ENCODE measurements at places on chromosomes 1 and 21.

GRCh38 chr1:155650231-155650757 is 38.3 kb downstream of the YY1AP1 start:
- no peak for DNase-seq

- no peak for DNase-seq
Observed at GRCh38 chr1:217494767-217495166, 136.1 kb downstream of the GPATCH2 start.

DNA sequence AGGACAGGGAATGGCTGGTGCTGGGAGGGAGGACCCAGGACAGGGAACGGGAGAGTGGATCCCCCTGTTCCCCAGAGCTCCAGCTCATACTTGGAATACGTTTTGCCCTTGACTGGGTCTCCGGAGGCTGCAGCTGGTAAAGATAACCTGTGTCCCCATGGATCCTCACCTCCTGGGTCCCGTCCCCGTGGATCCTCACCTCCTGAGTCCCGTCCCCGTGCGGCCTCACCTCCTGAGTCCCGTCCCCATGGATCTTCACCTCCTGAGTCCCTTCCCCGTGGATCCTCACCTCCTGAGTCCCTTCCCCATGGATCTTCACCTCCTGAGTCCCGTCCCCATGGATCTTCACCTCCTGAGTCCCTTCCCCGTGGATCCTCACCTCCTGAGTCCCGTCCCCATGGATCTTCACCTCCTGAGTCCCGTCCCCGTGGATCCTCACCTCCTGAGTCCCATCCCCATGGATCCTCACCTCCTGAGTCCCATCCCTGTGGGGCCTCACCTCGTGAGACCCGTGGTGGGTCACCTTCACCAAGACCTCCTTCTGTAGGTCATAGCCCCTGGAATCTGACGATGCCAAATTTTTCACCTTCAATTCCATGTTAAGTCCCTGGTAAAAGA is 61.4 kb downstream of the SCCPDH start:
- no peak for DNase-seq

GRCh38 chr21:42149656-42150473 is 69.1 kb upstream of the ABCG1 start:
- DNase-seq: no peak

- no peak for DNase-seq
Observed at GRCh38 chr1:175839779-175840669, 96.6 kb upstream of the TNR start.

- DNase-seq: no peak
Observed at GRCh38 chr1:52111492-52111891, 30.4 kb upstream of the ZFYVE9 start.

DNA sequence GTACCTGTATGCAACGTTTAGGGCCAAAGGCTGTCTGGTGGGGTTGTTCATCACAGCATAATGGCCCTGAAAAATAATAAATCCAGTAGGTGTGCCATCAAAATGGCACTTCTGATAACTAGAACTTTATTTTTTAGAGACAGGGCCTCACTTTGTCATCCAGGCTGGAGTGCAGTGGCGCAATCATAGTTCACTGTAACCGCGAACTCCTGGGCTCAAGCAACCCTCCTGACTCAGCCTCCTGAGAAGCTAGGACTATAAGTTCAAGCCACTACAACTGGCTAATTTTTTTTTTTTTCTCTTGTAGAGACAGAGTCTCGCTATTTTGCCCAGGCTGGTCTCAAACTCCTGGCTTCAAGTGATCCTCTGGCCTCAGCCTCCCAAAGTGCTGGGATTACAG is 4.7 kb downstream of the SNAPIN start:
- DNase-seq: peak; percentile 54

DNA sequence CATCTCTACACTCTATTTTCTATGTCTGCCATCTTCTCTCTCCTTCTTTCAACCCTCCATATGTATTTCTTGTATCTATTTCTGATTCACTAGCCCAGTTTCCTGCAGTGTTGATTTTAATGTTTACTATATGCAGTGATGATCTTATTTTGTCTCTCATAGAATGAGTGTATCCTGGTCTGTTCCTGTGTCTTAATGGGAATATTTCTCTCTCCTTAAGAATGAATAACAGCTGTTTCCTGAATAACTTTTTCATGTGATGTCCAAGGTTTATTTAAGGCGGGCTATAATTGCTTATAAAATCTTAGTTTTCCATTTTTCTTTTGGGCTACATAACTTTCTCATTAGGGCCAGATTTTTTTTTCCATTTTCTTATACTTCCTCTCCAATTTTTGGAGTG is 144.5 kb downstream of the C1orf21 start:
- peak; percentile 32 for DNase-seq

DNA sequence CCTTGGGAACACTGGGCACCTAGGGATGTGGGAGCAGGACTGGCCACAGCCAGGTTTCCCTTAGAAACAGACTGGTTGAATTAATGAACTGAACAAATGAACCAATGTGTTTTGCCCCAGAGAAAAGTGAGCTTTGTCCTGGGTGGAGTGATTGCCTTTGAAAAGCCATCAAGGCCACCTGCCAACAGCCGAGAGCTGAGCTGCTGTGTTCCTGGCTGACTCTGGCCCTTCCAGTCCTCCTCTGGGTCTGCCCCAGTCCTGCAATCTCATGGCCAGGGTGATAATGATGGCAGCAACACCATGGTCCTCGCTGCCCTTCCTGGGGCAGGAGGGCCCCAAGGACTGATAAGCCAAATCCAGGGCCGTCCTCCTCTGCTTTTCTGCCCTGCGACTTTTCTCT is 18.2 kb upstream of the GJA9 start:
- no peak for DNase-seq

GRCh38 chr1:206954459-206955342 is 8.4 kb upstream of the PIGR start:
- no peak for DNase-seq

- peak; percentile 5 for DNase-seq
Observed at GRCh38 chr1:216596281-216596862, 126.9 kb downstream of the ESRRG start.

GRCh38 chr1:180961622-180962021 is 48.9 kb downstream of the KIAA1614 start:
- DNase-seq: no peak

- DNase-seq: no peak
Observed at GRCh38 chr1:5351366-5351765, 640.9 kb downstream of the NPHP4 start.

GRCh38 chr1:1239614-1240347 is 6.7 kb downstream of the C1QTNF12 start:
- no peak for DNase-seq

DNA sequence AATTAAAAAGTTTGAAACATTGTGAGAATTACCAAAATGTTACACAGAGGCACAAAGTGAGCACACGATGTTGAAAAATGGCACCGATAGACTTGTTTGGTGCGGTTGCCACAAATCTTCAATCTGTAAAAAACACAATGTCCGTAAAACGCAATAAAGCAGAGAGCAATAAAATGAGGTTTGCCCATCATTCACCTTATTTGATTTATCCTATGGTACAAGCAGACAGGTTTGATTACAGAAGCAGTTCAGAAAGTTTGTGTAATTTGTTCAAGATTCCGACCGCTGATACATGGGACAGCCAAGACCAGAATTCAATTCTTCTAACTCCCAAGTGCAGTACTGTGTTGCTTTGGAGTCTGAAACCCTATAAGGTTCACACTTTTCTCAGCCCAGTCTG is 318.3 kb upstream of the PROX1 start:
- DNase-seq: no peak

DNA sequence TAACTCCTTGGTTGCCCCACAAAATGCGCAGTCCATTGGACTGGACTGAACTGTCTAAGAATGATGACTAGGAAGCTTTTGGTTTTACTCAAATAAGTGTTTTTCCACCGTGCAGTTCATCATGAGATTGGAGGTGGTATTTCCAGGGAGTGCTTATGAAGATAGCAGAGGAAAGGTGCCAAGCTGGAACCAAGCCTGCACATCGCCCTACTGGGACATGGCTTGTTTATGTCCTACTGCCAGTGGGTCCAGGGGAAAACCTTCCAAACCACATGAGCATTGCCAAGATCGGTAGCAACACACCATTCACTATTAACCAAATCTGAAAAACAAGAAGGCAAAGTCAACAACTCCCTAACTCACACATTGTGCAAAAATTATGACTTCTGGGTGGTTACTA is 54.7 kb upstream of the DSCAM start:
- DNase-seq: no peak

- DNase-seq: no peak
Observed at GRCh38 chr1:42733415-42734200, 6.4 kb downstream of the CLDN19 start.

- no peak for DNase-seq
Observed at GRCh38 chr1:226884966-226885820, 14.8 kb downstream of the PSEN2 start.

DNA sequence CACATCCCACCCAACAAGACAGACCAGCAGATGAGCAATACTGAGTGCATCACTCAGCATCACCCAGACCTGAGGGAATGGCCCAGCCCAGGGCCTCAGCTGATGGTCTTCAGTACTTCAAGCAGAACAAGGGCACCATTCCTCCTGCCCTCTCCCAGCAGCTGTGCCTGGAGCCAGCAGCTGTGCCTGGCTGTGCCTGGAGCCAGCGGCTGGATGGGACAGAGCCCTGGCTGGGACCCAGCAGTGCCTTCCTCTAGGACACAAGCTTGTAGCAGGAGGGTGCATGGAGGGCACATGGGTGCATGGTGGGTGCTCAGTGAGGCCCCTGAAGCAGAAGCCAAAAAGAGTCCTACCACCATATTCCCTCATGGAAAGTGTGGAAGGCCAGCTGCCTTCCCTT is 583.8 kb downstream of the NPHP4 start:
- DNase-seq: no peak

DNA sequence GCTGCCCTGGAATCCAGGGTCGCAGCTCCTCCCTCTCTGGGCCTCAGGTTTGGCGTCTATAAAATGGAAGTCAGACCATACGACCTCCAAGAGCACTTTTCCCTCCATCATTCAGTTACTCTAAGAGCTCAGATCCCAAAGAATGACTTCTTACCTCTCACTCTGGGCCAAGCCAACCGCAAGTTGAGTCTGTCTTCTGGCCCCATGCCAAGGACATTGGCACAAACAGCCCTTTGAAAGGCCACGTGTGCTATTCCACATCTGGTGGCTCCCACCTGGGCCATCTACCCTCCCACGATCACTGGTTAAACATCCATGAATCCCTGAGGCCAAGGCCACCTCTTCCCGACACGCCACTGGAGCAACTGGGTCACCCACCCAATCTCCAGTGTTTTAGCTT is 12.4 kb downstream of the SLC2A7 start:
- no peak for DNase-seq

- DNase-seq: no peak
Observed at GRCh38 chr1:58568271-58568860, 8.7 kb downstream of the TACSTD2 start.

DNA sequence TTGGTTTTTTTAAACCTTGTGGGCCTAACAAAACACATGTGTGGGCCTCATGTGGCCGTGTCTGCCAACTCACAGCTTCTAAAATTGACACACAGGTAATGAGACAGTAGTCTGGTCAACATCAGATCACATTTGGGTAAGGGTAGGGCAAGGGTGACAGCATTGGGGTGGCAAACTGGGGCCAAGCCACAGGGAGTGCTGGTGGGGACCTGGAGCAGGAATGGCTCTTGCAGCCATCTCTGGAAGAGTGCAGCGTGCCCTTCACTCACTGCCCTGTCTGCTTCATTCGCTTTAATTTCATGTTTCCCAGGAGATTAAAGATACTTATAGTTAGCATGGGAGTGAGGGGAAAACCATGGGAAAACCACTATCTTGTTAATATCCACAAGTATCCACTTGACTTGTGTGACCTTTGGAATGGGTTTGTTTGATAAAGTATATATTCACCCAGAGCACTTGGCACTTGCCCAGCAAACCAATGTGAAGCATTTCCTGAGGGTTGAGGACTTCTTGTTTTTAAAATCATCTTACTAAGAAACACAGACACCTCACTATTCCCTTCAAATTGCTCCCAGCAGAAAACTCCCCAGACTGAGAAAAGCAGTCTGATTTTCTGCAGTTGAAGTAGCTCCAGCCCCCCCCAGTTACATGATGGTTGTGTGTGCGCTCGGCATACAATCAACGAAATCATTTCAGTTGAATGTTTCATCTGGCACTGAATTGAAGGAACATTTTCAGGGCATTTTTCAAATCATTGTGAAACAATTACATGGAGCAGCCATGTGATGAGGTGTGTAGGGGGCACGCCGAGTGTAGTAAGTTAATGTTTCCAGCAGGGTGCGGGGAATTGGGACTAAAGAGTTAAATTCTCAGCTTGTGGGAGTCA is 175.7 kb downstream of the VPS13D start:
- DNase-seq: peak; percentile 74

DNA sequence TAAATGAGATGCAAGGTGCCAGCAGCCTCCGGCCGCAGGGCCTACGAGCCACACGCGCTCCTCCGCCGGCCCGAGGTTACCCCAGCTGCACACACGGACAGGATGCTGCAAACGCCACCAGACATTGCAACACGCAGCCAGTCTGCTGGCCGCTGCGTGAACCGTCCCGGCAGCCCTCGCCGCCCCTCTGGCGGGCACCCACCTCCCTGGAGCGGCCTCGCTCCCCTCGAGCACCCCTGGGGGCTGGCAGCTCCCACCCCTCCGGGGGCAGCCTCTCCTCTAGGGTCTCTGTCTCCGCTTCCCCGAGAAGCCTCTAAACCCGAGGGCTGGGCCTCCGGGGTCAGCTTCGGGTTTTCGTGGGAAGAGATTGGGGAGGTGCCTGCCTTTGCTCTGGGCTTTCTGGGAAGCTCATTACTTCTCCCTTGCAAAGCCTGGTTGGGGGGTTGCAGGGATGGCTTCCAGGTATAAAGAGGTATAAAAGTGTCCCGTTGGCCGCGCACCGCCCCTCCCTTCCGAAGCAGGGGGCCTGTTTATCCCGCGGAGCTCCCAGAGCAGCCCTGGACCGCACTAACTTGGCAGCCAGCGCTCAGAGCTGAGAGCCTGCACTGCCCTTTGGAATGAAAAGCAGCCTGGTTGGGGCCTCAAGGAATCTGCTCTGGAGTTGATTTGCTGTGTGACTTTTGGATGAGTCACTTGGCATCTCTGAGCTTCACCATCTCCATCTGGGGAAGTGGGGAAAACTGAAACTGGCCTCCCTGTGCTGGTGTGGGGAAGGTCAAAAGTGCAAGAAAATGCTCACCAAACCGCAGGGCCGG is 21.8 kb downstream of the DHRS3 start:
- peak; percentile 99 for DNase-seq

DNA sequence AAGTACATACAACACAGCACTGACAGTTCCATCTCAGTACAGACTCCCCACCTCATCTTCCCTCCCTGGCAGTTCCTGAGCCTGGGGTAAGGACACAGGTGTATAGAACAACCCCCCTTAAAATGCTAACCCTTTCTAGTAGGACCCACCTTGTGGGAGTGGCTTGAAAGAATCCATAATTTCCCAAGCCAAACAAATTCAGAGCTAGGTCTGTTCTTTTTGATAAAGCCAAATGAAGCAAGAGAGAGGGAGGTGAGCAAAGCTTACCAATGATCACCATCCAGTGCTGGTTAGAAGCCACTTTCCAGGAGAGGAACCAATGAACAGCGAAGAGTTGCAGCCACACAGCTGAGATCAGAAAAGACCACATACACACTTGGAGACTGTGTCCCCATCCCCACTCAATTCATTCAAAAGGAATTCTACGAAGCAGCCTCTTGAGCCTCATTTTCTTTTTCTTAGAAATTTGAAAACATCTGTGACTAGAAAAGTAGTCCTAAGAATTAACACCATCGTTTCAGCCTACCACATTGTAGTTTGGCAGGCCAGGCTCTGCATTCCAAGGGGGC is 9.2 kb downstream of the UBE2Q1 start:
- no peak for DNase-seq

- no peak for DNase-seq
Observed at GRCh38 chr1:182861994-182862393, 22.8 kb downstream of the DHX9 start.
